NCI-H82 (cell line): ENCODE measurements at places on chromosomes 4 and X.

DNA sequence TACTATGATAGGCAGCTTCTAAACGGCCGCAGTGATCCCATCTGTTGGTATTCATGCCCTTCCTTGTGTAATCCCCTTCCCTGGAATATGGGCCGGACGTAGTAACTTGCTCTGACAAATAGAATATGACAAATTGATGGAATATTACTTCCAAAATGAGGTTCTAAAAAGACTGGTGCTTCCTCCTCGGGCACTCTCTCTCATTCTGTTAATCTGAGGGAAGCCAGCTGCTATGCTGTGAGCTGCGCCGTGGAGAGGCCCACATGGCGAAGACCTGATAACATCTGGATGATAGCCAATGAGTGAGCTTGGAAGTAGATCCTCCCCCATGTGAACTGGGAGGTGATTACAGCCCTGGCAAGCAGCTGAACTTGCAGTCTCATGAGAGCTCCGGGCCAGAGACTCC, 27.2 kb upstream of the SLC25A4 start:
- DNase-seq = peak; percentile 95

- DNase-seq = peak; percentile 92
These were observed 257.3 kb upstream of the NEIL3 start for GRCh38 chr4:177052211-177052934.

DNA sequence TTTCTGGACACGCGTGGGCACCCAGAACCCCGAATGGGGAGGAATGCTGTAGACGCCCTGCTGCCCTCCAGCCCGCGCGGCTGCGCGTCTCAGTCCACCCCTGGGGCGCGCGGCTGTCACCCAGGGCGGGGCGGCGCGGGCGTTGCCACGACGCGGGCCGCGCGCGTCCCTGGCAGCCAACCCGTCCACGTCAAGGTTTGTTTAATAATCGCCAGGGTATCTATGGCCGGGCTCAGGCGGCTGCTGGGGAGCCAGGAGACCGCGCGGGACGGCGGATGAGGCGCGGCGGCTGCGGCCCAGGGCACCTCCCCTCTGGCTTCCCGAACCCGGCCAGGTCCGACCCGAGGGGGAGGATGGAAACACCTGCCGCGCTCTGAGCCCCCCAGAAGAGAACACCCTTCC, at the start of gene SPATA18:
TSS of gene SPATA18 (plus strand) at position 92 of the 402 bp plus-strand sequence. CDS start 401 bp downstream, outside the sequence.
- DNase-seq = no peak

GRCh38 chr4:52914051-52914605, 52.0 kb downstream of the RASL11B start:
- DNase-seq = no peak

- no peak for DNase-seq
These were observed 49.0 kb downstream of the SMAD1 start for GRCh38 chr4:145530662-145531061.

DNA sequence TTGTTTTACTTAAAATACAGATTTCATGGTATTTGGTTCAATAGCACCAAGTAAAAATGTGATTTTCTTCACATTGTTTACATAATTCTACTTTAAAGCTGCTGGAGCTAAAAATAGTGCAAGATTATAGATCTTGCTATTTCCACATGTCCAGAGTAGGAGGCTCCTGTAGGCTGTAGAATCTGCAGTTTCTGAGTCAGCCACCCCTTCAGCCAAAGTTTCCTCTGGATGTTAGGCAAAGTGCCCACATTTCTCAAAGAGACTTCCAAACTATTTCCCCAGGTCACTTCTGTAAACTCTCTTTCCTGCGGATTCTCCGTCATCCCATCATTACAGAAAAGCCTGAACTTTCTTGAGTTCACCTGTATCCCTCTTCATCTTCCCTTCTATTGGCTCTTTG, 342.5 kb upstream of the FSTL5 start:
- no peak for DNase-seq
